Activated T-helper 1 cell treated with anti-CD3 and anti-CD28 coated beads, Interleukin-12 subunit alpha, Interleukin-12 subunit beta, Interleukin-2, Interleukin-4 antibody, amounts not matched to agents 30 ng/mL and 10 ng/mL and 1 ng/mL, durations not matched to agents 14 hours and 24 hours and 36 hours (primary cell): ENCODE measurements at places on chromosomes 1 and 21. TPM values are rescaled to one million over a fixed set of nuclear protein-coding genes. Genes with fewer than 3 reads are reported as not detected.
A peak's percentile ranks its signal among the peaks of the same experiment; 100 is the strongest.

CHIT1 gene
- total RNA-seq: 0.15 and 0.52 TPM in 2 replicates

NFASC gene
- 0.56 and 0.70 TPM in 2 replicates for total RNA-seq

DCST1 gene
- not detected in 2 replicates for total RNA-seq

AUNIP gene
- total RNA-seq: 10.2 and 12.3 TPM in 2 replicates

DNA sequence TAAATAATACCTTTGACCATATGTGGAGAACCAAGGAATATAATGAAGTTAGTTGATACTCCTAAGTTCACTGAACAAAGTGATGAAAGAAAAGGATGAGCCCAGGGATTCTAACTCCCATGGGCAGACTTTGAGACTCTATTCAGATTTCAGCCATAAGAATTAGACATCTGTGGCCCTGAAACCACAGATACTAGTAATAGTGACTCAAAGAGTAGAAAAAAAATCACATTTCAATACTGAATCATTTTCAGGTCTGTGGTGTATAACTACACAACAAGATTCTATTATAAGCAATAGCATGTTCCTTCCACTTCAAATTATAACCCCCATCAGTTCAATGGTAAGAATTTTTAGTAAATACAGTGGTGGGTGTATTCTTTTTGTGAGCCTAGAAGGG is 16.4 kb upstream of the F13B start:
- DNase-seq: no peak
- H3K27me3 ChIP-seq: no peaks in the 10 kb centered on the region
- H3K27ac ChIP-seq: no peak overlapping the region
- H3K36me3 ChIP-seq: peaks cover 60% of the 10 kb centered on the region
- no peak overlapping the region for H3K4me3 ChIP-seq

DNA sequence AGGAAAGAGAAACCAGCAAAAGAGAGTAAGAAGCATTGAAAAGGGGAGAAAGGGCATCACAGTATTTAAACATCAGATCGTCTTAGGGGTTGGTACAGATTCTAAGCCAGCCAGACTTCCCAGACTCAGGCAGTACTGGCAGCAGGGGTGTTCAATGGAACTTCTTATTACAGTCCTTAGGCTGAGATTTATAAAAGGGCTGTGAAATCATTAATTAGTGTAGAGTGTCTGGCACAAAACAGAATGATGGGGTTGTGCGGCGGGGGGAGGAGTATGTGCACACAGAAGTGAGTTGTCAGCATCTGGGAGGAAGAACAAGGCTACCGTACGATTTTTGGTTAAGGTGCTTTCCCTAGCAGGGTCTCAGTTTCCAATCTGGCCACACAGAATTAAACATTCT is 38.2 kb downstream of the ARHGEF11 start:
- no peak overlapping the region for H3K4me3 ChIP-seq
- peaks cover 42% of the 10 kb centered on the region for H3K27me3 ChIP-seq
- no peaks in the 10 kb centered on the region for H3K4me1 ChIP-seq
- H3K36me3 ChIP-seq: no peaks in the 10 kb centered on the region
- no peak overlapping the region for H3K27ac ChIP-seq

- H3K27me3 ChIP-seq: peaks cover 16% of the 10 kb centered on the region
- no peak overlapping the region for H3K4me3 ChIP-seq
- H3K27ac ChIP-seq: no peak overlapping the region
- peaks cover 3% of the 10 kb centered on the region for H3K4me1 ChIP-seq
- no peaks in the 10 kb centered on the region for H3K36me3 ChIP-seq
- no peak for DNase-seq
Observed at GRCh38 chr1:162939035-162939434, 78.1 kb upstream of the CCDC190 start.

DNA sequence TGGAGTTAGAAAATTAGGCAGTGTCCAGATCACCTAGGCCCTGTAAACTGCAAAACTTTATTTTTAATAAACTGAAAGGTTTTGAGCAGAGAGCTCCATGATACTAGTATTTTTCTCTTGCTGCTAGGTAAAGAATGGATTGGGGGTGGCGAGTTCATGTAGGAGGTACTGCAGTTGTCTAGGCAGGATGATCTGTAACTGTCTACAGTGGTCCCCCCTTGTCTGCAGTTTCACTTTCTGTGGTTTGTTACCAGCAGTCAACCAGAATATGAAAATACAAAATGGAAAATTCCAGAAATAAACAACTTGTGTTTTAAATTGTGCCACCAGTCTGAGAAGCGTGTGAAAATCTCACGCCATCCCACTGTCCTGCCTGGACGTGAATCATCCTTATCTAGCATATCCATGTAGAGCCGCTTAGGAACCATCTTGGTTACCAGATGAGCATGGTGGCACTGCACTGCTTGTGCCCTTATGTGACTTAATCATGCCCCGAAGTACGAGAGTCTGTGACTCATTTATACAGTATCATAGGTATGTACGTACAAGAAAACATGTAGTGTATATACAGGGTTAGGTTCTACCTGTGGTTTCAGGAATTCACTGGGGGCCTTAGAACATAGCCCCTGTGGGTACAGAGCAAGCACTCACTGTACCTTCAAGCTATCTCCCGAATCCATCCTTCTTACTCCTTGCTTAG is 94.2 kb downstream of the AHCTF1 start:
- H3K4me1 ChIP-seq: peaks cover 7% of the 10 kb centered on the region
- H3K27me3 ChIP-seq: no peaks in the 10 kb centered on the region
- peaks cover 11% of the 10 kb centered on the region for H3K36me3 ChIP-seq
- DNase-seq: no peak

- no peak overlapping the region for H3K27ac ChIP-seq
- DNase-seq: no peak
- H3K4me3 ChIP-seq: no peak overlapping the region
- H3K36me3 ChIP-seq: no peaks in the 10 kb centered on the region
Observed at GRCh38 chr1:202107801-202108731, 14.7 kb upstream of the GPR37L1 start.

- no peak for DNase-seq
- no peak overlapping the region for H3K27ac ChIP-seq
- no peak overlapping the region for H3K4me3 ChIP-seq
- no peaks in the 10 kb centered on the region for H3K36me3 ChIP-seq
- no peaks in the 10 kb centered on the region for H3K4me1 ChIP-seq
- H3K27me3 ChIP-seq: peaks cover 7% of the 10 kb centered on the region
Observed at GRCh38 chr21:41075656-41076055, 92.3 kb upstream of the BACE2 start.

DNA sequence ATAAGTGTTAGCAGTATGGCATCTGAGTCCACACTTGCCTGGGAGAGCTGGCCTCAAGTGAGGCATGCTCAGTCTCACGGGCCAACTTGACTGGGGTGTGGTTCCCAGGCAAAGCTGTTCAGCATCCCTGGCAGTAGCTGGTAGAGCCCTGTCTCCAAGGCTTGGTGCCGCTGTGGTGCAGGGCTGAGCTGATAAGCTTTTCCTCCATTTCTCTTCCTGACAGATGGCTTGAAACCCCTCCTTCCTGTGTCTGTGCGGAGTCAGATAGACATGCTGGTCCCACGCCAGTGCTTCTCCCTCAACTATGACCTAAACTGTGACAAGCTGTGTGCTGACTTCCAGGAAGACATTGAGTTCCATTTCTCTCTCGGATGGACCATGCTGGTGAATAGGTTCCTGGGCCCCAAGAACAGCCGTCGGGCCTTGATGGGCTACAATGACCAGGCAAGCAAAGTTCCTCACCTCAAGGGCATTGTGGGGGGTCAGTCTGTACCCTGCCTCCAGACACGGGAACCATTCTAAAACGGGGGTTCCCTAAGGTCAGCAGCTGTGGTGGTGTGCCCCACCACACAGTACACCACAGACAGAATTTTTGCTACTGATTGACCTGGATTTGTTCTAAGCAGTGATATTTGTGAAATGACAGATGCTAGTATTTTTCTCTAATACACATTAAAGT is 13.7 kb upstream of the MIIP start:
- no peaks in the 10 kb centered on the region for H3K27me3 ChIP-seq
- DNase-seq: no peak
- no peak overlapping the region for H3K27ac ChIP-seq
- H3K4me1 ChIP-seq: peaks cover 23% of the 10 kb centered on the region
- H3K36me3 ChIP-seq: peaks cover 66% of the 10 kb centered on the region

DNA sequence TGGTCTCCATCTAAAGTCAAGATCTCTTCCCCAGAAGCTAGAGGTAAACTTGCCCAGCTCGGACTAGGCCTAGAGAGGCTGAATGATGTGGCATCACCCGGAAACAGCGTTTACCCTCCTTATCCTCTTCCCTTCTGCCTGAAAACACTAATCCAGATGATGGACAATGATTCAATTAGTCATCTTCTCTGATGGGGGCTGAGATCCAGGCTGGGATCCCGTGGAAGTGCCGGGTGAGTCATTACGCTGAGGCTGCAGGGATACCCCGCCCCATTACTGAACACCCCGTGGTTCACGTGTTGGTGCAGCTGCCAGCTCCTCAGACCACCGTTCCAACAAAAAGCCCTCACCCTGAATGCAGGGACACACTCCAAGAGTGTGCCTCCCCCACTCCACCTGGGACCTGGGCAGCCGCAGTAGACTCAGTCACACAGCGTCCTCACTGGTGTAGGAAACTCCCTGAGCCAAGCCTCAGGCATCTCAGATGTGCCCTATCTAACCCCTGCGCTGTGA is 2.0 kb downstream of the S100A6 start:
- no peak for DNase-seq
- no peaks in the 10 kb centered on the region for H3K27me3 ChIP-seq
- peak overlapping the region; percentile 91 for H3K4me3 ChIP-seq
- H3K4me1 ChIP-seq: peaks cover 62% of the 10 kb centered on the region

DNA sequence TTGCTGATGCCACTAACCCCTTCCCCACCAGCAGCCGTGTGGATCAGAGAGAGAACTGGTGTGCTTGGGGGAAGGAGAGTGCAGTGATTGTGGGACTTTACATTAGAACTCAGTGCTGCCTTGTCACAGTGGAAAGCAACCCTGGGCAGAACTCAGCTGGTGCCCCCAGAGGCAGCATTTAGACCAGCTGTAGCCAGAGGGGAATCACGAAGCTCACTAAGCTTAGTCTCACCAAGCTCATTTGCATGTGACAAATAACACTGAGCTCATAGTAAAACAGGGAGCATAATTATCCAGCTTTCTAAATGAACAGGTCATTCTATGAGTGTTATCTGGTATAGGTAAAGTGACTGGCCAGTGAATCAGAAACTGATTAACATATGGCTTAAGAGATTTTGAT is 9.8 kb upstream of the SMAP2 start:
- no peak overlapping the region for H3K27ac ChIP-seq
- no peak for DNase-seq

- H3K4me3 ChIP-seq: no peak overlapping the region
- H3K27ac ChIP-seq: no peak overlapping the region
- no peaks in the 10 kb centered on the region for H3K36me3 ChIP-seq
- H3K4me1 ChIP-seq: no peaks in the 10 kb centered on the region
Observed at GRCh38 chr1:67947114-67947513, 103.3 kb downstream of the DIRAS3 start.

DNA sequence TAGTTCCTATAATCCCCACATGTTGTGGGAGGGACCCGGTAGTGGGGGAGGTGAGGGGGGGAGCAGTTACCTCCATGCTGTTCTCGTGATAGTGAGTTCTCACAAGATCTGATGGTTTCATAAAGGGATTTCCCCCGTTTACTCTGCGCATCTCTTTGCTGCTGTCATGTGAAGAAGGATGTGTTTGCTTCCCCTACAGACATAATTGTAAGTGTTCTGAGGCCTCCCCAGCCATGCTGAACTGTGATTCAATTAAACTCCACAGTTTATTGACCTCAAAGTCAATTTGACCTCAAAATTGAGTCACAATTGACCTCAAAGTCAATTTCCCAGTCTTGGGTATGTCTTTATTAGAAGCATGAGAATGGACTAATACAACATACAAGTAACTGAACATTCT is 19.7 kb downstream of the DPH5 start:
- H3K27me3 ChIP-seq: no peaks in the 10 kb centered on the region
- peaks cover 44% of the 10 kb centered on the region for H3K36me3 ChIP-seq
- no peak overlapping the region for H3K27ac ChIP-seq
- DNase-seq: no peak
- no peak overlapping the region for H3K4me3 ChIP-seq
- peaks cover 43% of the 10 kb centered on the region for H3K4me1 ChIP-seq

- DNase-seq: no peak
- no peak within 1 kb of the TSS for H3K27ac ChIP-seq
- peaks cover 5% of the 10 kb centered on the region for H3K27me3 ChIP-seq
- no peaks in the 10 kb centered on the region for H3K4me1 ChIP-seq
- no peak within 1 kb of the TSS for H3K4me3 ChIP-seq
- H3K36me3 ChIP-seq: peaks cover 2% of the 10 kb centered on the region
Observed at GRCh38 chr1:150720703-150721102, at the start of gene HORMAD1. Gene HORMAD1 (minus strand): TSS chr1:150720895. CDS start chr1:150719505, 1,390 bp downstream.

- no peaks in the 10 kb centered on the region for H3K36me3 ChIP-seq
- peaks cover 8% of the 10 kb centered on the region for H3K27me3 ChIP-seq
- H3K4me1 ChIP-seq: peaks cover 51% of the 10 kb centered on the region
- H3K27ac ChIP-seq: peak overlapping the region; percentile 56
- H3K4me3 ChIP-seq: no peak overlapping the region
- no peak for DNase-seq
Observed at GRCh38 chr21:39000496-39000895, 182.8 kb downstream of the PSMG1 start.

DNA sequence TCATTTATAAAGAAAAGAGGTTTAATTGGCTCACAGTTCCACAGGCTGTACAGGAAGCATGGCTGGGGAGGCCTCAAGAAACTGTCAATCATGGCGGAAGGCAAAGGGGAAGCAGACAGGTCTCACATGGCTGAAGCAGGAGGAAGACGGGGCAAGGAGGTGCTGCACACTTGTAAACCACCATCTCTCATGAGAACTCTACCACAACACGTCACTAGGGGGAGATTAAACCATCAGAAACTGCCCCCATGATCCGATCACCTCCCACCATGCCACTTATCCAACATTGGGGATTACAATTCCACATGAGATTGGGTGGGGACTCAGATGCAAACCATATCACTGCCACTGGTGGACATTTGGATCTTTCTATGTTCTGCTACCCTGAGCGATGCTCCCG is 351.4 kb downstream of the NPHP4 start:
- no peak overlapping the region for H3K27ac ChIP-seq
- H3K4me1 ChIP-seq: no peaks in the 10 kb centered on the region
- H3K27me3 ChIP-seq: peaks cover 7% of the 10 kb centered on the region
- DNase-seq: no peak
- no peaks in the 10 kb centered on the region for H3K36me3 ChIP-seq

- H3K27me3 ChIP-seq: no peaks in the 10 kb centered on the region
- DNase-seq: no peak
- no peaks in the 10 kb centered on the region for H3K4me1 ChIP-seq
- no peak overlapping the region for H3K27ac ChIP-seq
- H3K36me3 ChIP-seq: no peaks in the 10 kb centered on the region
Observed at GRCh38 chr1:17653728-17654351, 101.3 kb upstream of the ACTL8 start.

- H3K4me3 ChIP-seq: no peak overlapping the region
- DNase-seq: no peak
- peaks cover 5% of the 10 kb centered on the region for H3K36me3 ChIP-seq
- H3K27me3 ChIP-seq: peaks cover 13% of the 10 kb centered on the region
Observed at GRCh38 chr1:192584866-192585265, 9.3 kb downstream of the RGS1 start.
